ENCODE measurements at places on chromosomes 6 and 20.

DNA sequence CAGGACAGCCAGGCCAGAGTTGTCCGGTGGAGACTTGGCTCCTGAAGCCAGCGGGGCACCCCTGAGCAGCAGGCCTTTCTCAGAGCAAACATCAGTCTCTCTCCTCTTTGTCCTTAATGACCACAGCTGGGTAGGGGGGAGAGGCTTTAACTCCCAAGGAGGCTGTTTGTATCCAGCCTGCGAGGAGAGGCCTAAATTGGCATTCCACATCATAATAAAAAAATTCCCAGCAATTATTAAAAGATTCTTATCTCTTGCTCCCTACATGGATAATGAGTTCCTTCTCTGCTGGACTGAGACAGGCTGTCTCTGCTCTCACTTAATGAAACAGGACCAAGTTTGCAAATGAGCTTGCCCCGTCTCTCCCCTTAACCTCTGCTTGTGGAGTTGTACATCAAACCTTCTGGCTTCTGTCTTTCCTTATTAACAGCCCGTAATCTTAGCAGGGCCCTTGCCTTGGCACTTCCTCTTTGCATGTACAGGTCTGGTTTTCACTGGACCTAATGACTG lies 838.2 kb downstream of the MAFB start:
- DNase-seq: no peak

- no peak for DNase-seq
These were observed 104.0 kb downstream of the QRSL1 start for GRCh38 chr6:106733386-106733785.

DNA sequence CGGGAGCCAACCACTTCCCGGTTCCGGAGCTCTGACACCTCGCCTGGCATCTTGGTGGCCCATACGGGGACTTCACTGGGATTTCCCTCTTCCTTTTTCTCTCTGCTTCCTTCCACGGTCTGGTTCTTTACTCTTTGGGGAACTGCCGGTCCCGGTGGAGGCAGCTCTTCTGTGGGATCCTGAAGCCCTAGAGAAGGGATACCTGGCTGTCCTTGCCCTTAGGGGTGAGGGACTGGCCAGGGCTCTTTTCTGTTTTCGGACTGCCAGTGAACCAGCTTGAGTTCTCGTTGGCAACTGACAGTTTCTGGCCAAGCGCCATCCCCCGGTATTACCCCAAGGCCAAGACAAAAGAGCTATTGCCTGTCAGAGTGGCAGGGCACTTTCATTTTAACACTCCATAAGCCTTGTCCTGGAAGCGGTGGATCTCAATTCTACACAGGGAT lies 880 bp upstream of the CPXM1 start:
- DNase-seq: no peak

- DNase-seq: no peak
These were observed 73.0 kb upstream of the PTCHD4 start for GRCh38 chr6:48183811-48184605.

GRCh38 chr6:10419749-10420545 lies 5.1 kb upstream of the TFAP2A start:
- no peak for DNase-seq

- DNase-seq: no peak
These were observed 44.3 kb downstream of the HDGFL1 start for GRCh38 chr6:22613695-22614094.

- DNase-seq: no peak
These were observed 3.1 kb downstream of the METTL24 start for GRCh38 chr6:110355022-110355421.

DNA sequence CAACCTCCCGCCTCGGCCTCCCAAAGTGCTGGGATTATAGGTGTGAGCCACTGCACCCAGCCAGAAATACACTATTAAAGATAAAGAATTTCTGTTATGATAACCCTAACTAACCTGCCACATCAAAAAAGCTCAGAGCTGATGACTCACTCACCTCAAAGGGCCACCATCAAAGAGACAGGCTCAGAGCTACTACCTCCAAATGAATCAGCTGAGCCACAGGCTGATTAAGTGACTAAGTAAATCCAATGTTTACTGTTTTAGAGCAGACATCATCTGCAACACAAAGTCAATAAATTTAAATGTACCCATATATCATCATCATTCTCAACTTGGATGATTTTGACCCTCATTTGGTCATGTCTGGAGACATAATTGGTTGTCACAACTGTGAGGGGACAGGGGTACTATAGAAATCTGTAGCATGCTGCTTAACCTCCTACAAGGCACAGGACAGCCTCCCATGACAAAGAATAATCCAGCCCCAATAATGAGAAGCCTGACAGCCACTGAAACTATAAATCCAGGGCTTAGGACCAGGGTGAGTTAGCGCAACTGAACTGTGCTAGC lies 106.5 kb downstream of the ATP9A start:
- DNase-seq: no peak

DNA sequence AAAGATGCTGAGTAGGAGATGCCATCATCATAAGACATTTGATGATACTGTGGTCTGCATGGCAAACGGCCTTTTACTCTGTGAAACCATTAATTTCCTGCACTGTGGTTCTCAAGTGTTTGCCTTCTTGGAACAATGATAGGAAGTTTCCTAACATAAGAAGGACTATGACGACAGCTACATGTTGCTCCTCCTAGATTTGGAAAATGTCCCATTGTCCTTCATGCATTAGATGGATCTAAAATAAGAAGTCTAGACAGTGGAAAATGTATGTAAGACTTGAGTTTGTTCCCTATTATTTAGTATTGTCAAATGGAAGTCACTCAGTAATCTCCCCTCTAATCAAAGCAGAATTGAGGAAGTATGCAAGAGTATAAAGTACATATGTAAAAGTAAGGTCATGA lies 98.5 kb upstream of the TMEM170B start:
- DNase-seq: no peak

DNA sequence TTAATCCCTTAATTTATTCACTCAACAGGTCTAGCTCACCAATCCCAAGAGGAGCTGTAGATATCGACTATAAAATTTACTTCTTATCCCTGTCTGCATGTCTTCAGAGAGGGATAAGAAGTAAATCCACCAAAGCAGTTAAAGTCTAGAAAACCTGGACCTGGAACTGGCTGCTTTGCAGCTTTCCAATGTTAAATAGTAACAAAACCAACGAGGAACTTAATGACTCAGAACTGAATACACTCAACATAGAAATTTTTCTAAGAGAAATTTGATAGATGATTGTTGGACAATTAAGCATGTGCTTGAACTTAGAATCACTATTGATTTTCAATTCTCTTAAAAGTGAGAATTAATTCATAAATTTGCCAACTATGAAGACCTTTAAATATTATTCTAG lies 11.5 kb upstream of the TMEM244 start:
- no peak for DNase-seq

- no peak for DNase-seq
These were observed 283.7 kb downstream of the DHX35 start for GRCh38 chr20:39245685-39246311.

DNA sequence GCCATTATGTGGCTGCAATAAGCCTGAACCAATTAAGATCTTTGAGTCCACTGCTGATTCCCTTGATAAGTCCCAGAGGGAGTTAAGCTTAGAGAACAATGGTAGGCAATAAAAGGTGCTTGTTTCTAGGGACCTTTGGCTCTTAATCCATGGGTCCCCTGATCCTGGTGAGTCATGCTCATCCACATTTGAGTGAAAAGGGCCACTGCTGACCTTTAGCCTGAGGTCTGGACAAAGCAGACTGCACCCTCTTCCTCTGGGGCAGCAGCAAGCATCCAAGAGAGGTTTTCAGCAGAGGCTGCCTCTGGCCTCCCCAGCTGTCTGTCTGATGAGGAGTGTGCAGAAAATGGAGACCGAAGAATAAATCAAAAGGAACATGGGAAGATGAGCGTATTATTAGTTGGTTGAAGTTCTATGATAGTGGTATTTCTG lies 16.1 kb upstream of the SCGN start:
- DNase-seq: no peak

DNA sequence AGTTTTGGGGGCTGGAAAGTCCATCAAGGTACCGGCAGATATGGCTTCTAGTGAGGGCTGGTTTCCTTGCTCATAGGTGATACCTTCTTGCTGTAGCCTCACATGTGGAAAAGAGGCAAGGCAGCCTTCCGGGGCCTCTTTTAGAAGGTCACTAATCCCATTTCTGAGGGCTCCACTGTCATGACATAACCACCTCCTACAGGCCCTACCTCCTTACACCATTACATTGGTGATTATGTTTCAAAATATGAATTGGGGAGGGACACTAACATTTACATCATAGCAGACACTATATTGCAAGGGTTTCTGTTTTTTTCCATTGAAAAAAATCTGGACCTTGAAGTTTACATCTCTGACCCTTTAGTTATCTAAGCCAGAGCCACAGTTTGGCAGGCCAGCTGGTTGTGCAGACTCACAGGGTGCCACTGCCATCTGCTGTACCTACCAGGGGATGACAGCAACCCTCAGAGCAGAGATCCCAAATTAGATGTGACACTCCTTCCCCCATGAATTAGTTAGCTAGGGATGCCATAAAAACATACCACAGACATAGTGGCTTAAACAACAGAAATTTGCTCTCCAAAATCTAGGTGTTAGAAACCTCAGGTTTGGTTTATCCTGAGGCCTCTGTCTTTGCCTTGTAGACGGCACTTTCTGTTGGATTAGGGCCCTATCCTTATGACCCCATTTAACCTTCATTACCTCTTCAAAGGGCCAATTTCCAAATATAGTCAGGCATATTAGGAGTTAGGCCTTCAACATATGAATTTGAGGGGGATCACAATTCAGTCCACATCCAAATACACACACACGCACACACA lies 166.4 kb upstream of the RNF217 start:
- DNase-seq: no peak

GRCh38 chr20:9276966-9277468 lies 208.1 kb downstream of the PLCB4 start:
- DNase-seq: no peak

DNA sequence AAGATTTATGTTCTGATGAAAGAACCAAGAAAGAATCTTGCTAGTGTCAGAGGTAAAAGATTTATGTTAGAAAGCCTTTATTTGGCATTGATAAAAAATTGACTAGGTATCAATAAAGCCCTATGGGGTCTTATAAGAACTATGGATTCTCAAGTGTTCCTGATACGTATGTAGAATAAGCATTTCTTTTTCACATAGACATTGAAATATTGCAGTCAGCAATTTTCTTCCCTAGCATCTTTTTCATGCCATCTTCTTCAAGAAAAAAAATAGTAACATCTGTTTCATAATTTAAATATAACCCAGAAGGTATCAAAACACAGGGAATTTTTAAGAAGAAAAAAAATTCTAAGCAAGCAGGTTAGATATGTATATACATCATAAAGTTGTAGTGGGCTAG lies 230.6 kb downstream of the CENPW start:
- no peak for DNase-seq

- DNase-seq: no peak
These were observed 263.0 kb downstream of the ZNF217 start for GRCh38 chr20:53330601-53331140.

GRCh38 chr6:18893540-18894269 lies 506.6 kb downstream of the RNF144B start:
- no peak for DNase-seq

GRCh38 chr20:63014710-63015109 lies 7.9 kb upstream of the BHLHE23 start:
- DNase-seq: no peak

DNA sequence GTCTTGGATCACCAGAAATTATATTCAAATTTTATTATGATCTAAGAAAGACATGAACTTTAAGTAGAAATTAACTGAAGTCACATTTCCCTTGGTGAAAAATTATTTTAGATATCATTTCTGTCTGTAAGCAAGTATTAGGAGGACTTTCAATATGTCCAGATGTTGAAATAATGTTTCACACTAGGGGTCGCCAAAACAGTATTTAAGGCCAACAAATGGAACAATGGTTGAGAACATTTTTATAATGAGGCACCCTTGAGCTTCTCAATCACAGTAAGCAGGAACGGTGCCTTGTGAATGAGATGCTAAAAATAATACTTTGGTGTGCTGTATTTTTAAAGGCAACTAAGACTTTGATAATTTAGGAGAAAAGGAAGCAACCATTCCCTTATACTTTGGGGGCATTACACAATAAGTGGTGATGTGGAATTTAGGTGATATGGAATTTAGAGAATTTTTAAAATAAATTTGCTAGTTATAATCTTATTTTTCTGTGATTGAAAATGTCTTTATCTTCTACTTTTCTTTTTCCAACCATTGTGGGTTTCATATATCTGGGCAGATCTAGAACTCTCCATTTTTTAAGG lies 9.6 kb upstream of the SF3B5 start:
- DNase-seq: no peak

DNA sequence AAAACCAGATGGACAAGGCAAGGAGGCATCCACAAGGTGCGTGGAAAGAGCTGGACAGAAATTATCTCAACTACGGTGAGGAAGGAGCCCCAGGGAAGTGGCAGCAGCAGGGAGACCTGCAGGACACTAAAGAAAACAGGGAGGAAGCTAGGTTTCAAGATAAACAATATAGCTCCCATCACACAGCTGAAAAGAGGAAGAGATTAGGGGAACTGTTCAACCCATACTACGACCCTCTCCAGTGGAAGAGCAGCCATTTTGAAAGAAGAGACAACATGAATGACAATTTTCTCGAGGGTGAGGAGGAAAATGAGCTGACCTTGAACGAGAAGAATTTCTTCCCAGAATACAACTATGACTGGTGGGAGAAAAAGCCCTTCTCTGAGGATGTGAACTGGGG lies 26.8 kb downstream of the TRMT6 start:
- no peak for DNase-seq

GRCh38 chr6:26333476-26334297 lies 31.3 kb upstream of the BTN3A2 start:
- DNase-seq: no peak

DNA sequence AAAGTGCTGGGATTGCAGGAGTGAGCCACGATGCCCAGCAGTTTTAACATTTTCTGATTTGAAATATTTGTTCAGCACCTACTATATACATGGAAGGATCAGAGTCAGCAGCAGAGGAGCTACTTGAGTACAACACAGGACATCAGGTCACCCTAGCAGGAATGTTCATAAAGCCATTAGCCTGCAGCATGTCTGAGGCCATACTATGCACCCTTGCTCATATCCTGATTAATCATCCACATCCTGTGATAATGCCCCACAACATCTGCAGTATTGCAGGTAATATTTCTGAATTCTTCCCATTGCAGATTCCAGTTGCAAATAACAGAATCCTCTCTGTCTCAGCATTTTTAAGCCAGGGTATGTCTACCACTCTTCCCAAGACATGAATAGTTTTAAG lies 171.0 kb upstream of the PRND start:
- no peak for DNase-seq

- DNase-seq: no peak
These were observed 52.9 kb upstream of the UFL1 start for GRCh38 chr6:96468681-96469224.

GRCh38 chr6:3227363-3228045 lies at the start of gene TUBB2B:
TSS of gene TUBB2B (minus strand) at chr6:3227653. CDS start at chr6:3227543, 110 bp downstream.
- no peak for DNase-seq

- DNase-seq: no peak
These were observed 117.1 kb upstream of the PREP start for GRCh38 chr6:105519954-105520353.

DNA sequence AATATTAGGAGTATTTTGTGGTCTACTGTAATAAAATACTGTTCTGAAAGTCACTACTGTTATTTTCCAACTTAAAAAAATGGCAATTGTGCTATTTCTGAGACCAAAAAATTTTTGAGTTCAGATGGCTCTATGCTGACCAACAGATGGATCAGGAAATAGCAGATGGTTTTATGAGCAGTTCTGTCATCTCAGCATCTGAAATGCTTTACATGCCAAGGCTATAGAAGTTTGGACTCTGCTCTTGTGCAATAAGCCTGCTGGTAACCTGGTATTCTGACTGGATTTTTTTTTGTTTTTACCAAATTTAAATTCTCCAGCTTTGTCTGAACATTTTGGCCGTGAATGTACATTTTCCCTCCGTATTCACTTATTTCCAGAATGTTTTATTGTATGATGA lies 1127.5 kb downstream of the GRIK2 start:
- DNase-seq: no peak

All from lower lobe of right lung (tissue), 2 donors.